Nephron progenitor cell (in vitro differentiated cells): ENCODE measurements at places on chromosomes 5 and 9.

- DNase-seq, result no peak
Measured at GRCh38 chr5:104778-105296, 12.9 kb downstream of the PLEKHG4B start.

DNA sequence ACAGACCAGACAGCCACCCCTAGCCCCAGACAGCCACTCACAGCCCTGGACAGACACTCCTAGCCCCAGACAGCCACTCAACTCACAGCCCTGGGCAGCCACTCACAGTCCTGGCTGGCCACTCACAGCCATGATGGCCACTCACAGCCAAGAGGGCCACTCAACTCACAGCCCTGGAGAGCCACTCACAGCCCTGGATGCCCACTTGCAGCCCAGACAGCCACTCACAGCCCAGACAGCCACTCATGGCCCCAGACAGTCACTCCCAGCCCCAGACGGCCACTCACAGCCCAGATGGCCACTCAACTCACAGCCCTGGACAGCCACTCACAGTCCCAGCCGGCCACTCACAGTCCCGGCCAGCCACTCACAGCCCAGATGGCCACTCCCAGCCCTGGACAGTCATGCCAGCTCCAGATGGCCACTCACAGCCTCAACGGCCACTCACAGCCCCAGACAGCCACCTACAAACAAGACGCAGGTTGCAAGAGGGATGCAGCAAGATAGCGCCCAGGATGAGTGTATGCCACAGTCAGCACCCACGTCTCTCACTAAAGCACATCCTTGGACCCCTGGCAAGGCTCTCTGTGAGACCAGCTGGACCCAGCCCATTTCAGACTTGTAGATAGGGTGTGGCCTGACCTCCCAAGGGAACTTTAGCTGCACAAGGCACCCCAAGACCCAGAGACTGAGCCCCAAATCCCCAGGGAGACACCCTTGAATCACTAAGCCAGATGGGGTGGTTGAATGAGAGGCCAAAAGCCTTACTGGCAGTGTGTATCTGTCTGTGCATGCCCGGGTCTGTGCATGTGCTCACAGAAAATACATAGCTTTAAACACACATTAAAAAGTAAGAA is 22.4 kb downstream of the ZDHHC11B start:
- DNase-seq, result no peak

- DNase-seq, result no peak
Measured at GRCh38 chr9:38214432-38214831, 145.4 kb upstream of the SHB start.

DNA sequence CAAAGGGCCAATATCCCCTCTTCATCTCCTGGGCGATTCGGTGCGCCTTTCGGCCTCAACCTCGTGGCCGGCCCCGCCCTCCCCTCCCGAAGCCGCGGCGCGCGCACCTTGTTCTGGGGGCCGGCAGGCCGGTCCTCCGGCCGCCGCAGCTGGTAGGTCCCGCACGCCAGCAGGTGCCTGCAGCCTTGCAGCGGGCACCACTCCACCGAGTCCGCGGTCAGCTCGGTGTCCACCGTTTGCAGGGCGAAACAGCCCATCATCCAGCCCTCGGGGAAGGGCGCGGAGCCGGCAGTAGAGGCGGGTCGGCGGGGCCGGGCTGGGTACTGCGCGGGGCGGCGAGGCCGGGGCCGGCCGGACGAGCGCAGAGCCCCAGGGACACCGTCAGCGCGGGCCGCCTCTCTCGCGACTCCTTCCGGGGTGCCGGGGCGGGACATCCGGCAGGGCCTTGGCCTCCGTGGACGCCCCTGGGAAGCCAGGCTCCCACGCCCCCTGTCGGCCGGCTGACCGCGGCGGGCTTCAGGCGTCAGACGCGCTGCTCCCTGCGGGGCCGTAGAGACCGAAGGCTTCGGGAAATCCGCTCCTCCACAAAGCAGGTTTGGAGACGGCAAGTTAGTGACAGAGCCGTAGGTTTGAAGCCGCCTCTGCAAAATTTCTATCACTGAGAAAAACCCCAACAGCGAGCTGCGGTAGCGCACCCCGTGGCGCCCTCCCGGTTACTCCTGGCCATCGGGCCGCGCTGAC is at the start of gene DPH7:
DPH7 (minus strand) TSS at position 408 of the 741 bp plus-strand sequence; CDS start at position 260, 148 bp downstream.
- peak; percentile 98 for DNase-seq

DNA sequence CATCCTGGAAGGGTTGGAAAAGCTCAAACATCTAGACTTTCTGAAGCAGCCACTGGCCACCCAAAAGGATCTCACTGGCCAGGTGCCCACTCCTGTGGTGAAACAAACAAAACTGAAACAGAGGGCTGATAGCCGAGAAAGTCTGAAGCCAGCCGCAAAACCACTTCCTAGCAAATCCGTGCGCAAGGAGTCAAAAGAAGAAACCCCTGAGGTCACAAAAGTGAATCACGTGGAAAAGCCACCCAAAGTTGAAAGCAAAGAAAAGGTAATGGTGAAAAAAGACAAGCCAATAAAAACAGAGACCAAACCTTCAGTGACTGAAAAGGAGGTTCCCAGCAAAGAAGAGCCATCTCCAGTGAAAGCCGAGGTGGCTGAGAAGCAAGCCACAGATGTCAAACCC is 87.6 kb downstream of the MAP1B start:
- no peak for DNase-seq

DNA sequence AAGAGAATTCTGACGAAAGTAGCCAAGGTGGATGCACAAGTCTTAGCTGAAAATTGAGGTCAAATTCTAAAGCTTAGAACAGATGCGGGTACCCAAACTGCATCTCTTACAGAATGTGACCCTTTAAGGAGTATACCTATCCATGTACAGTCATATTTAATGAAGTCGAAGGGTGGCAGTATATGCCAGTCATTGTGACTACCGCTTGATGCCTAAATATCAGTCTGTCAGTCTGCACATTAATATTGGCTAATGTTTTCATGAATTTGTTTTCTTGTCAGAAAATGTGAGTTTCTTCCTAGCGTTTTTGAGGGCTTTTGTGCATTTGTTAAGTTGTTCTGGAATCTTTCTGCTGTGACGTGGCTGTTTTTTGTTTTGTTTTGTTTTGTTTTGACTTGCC is 264.5 kb upstream of the ELAVL2 start:
- no peak for DNase-seq

DNA sequence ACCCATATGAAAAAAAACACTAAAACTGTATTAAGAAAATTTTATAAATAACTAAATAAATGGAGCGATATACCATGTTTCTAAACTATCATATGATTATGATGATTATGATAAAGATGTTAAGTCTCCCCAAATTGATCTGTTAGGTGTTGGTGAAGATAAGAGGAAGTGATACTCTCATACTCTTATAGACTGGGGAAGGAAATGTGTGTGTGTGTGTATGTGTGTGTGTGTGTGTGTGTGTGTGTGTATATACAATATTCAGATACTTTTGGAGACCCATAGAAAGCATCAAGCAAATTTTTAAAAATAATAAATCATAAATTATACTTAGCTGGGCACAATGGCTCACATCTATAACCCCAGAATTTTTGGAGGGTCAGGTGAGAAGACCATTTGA is 62.9 kb downstream of the TMEM232 start:
- DNase-seq, result no peak

DNA sequence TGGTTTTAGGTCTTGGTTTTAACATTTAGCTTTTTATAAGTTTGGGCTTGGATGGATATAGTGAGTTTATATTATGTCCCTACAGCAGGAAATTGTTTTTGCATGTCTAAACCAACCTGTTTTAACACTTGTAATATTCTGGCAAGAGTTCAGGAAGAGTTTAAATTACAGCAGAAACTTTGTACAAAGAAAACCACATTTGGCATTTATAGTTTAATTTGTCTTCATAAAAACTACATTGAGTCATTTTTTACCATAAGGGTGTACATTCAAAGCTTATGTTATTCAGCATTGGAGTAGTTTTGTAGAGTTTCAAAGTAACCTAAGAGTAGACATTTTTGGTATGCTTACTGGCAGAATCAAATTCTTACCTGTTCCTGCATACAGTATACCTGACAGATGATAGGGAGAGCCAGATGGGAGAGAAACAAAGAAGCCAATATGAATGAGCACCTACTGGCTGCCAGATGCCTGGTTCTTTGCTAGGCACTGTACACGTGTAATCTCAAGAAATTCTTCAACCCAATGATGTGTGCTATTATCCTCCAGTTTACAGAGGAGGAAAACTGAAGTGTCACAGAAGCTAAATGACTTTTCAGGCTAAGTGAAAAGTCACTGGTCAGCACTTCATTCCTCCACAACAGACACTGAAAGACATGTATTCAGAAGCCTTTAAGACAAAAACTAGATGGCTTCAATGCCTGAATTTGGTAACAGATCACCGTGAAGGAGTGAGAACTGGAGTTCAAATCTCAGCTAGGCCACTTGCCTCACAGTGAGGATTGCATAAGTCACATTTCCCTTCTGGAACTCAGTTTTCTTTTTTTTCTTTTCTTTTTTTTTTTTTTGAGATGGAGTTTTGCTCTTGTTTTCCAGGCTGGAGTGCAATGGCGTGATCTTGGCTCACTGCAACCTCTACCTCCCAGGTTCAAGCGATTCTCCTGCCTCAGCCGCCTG is 25.9 kb upstream of the ECM2 start:
- no peak for DNase-seq

DNA sequence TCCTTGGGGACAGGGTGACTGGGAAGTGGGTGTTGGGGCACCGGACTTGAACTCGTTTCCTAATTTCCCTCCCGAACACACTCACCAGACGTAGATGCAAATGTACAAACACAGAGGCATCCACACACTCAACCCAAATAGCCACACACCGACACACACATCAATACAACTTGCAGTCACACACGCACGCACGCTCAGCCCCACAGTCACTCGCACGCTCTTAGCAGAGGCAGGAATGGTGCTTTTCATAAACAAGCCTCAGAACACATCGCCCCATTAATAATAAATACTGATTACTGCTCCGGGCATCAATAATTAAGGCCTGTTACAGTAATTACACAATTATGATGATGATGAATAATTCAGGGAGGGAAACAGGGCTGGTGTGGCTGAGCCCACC is 5.7 kb downstream of the BARHL1 start:
- no peak for DNase-seq

- no peak for DNase-seq
Measured at GRCh38 chr9:108621991-108622855, 233.6 kb downstream of the ACTL7B start.

DNA sequence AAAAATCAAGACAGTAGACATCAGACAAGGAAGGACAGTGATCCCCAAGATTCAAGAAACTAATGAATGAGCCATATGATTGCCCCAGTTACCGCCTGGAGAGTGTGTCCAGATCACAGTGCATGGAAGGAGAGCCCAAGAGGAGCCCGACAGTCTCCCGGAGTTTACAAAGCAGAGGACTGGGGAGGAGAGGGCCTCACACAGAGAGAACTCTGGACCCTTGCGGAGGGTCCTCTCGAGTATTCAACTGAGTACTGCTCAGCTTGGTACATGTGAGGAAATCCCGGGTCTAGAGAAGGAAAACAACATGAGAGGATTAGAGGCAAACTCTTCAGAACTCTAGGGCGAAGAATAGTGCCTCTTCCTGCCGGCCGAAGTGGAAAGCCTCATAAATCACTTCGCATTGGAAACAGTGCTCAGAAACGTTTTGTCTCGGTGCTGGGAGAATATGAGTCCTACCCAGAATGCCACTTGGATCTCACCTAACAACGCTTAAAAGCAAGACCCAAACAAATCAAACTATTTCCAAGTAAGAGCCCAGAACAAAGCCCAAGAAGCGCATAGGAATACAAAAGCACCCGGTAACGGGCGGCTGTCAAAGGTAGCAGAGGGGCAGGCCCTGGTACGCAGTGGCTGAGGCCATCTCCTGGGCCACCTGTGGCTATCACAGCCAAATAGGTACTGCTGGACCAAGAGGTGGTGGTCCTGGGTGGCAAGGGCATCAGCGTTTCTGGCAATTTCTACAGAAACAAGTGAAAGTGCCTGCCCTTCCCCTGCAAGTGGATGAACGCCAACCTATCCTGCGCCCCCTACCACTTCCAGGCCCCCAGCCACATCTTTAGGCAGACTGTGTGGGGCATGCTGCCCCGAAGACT is 36.0 kb downstream of the FAM78A start:
- no peak for DNase-seq

DNA sequence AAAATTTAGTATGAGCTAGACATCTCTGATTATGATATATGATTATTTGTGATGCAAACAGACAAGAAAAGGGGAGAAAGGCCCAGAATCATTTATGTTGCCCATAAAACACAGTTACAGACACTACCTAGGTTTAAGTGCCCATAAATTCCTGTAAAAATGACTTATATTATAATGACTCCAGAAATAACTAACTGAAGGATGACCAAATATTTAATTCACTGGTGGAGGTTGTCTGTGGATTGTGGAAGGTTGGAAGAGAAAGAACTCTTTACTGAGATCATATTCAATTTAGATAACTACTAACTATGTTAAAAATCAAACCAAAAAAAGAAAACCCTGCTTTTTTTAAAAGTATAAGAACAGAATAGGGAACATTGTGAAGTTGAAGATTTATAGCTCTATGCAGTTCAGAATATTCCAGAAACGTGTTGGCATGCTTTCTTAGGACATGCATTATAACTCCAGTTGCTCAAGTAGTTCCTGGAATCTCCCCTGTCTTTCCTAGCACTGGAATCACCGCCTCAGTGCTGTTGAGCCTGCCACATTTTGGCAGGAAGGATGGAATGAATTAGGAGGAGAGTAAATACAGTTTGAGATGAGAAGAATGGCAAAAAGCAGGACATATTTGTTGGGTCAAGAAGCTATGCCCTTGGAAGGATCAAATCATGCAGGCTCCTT is 72.0 kb upstream of the PAPPA start:
- no peak for DNase-seq

DNA sequence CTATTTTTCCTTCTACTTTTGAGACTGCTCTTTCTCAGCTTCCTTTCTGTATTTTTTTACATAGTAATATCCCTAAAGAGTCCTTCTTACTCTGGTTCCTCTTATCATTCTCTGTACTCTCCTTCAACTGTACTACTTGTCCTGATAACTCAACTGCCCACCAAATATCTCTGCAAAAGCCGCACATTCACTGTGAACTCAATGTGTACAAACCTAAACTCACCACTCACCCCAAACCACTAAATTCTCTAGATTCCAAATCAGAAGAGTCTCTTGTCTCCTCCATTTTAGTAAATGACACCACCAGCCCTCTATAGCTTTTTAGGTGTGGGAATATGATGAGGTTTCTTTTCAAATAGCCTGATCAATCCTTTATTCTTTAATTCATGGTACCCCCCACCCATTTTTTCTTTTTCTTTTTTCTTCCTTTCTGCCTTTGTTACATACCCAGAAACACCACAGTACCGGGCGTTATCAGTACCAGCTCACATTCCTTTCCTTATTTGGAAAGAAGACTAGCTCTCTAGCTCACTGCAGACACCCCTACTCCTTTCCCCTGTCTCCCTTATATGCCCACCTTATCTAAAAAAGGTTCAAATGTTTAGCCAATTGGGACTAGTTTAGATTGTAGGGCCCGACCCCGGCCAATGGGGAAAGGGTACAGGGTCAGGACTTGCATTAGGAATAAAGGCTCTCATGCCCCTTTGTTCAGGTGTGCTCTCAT is 63.1 kb upstream of the RANBP6 start:
- DNase-seq, result no peak

- no peak for DNase-seq
Measured at GRCh38 chr5:10555277-10555684, 8.6 kb upstream of the ANKRD33B start.

- no peak for DNase-seq
Measured at GRCh38 chr5:176167800-176168199, 70.4 kb upstream of the SIMC1 start.

GRCh38 chr5:42689391-42689790 is 67.2 kb upstream of the CCDC152 start:
- no peak for DNase-seq

GRCh38 chr5:114362197-114362976 is 517 bp downstream of the KCNN2 start:
- DNase-seq, result peak; percentile 64
